ENCODE measurements at places on chromosomes 6 and 20.

- peak; percentile 78 for ATAC-seq
These were observed 28.3 kb upstream of the FBXO30 start for GRCh38 chr6:145842693-145843546.

DNA sequence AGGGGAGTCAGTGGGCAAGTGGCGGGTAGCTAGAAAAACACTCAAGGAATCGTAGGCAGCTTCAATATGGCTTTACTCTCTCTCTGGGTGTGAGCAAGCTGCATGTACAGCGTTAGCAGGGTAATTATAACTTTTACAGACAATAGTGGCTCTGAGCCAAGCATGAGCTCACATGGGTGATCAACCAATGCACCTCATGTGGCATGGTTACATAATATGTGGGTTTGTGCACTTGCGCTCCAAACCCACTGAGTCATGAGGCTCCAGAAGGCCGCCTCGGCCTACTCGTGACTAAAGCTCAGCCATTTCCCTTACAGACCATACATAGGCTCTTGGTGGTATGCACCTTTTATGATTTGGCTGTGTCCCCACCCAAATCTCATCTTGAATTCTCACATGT is 78.4 kb upstream of the FBXL4 start:
- ATAC-seq = no peak

DNA sequence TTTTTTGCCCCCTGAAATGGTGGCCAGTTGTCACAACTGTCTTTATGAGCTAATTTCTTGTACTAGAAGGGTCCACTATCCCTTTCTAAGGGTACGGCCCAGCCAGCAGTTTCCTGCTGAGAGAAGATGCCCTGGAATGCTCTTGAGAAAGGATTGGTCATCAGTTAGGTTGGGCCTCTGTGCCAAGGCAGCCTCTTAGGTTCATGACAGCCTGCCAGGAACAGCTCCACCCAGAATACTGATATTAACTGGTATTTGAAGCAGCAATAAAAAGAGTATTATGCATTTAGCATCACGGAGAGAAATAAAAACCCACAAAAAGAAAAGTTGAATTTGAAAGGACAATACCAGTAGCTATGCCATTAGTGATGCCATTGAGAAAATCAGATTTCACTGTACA is 9.0 kb upstream of the HINT3 start:
- ATAC-seq = no peak

DNA sequence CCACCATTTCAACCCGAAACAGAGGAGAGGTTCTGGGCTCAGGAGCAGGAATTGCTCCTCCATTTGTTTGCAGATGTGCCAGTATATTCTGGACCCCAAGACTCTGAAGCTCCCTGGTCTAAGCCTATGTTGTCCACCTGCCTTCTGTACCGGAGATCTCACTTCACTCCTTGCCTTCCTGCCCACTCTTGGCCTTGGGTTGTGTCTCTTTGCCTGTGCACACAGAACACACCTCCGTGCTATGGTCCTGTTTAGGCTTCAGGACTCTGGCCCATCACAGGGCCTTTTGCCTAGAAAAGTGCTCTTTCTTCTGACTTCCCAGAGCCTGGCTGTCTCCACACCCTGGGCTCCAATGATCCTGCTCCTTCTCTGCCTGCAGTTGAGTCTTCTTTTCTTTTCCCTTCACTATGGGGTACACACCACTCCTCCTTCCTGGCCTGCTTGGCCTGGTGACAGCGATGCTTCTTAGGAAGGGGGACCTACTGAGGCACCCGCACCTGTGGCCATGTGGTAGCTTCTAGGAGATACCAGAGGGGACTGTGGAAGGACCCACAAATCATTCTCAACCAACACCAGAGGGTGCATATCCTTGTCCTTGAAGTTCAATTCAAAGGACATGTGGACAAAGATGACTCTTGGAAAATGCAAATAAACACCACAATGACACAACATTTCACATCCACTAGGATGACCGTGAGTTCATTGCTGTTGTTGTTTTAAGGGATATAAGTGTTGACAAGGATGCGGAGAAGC is 75.1 kb downstream of the FOXA2 start:
- ATAC-seq = no peak

- ATAC-seq = no peak
These were observed 402 bp downstream of the OSBPL2 start for GRCh38 chr20:62238569-62239277.

- ATAC-seq = no peak
These were observed 297.5 kb downstream of the ADGB start for GRCh38 chr6:146896062-146896813.

DNA sequence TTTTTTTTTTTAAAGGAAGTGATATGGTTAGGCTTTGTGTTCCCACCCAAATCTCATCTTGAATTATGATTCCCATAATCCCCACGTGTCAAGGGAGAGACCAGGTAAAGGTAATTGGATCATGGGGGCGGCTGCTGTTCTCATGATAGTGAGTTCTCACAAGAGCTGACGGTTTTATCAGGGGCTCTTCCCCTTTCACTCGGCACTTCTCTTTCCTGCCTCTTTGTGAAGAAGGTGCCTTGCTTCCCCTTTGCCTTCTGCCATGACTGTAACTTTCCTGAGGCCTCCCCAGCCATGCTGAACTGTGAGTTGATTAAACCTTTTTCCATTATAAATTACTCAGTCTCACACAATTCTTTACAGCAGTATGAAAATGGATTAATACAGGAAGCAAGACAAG is 64.3 kb downstream of the ZFP64 start:
- ATAC-seq = no peak

Measured in gastroesophageal sphincter (tissue), 4 donors.